ENCODE measurements at places on chromosomes 11 and 22.

- no peak for DNase-seq
Observed at GRCh38 chr11:36093548-36093947, 149.7 kb downstream of the LDLRAD3 start.

DNA sequence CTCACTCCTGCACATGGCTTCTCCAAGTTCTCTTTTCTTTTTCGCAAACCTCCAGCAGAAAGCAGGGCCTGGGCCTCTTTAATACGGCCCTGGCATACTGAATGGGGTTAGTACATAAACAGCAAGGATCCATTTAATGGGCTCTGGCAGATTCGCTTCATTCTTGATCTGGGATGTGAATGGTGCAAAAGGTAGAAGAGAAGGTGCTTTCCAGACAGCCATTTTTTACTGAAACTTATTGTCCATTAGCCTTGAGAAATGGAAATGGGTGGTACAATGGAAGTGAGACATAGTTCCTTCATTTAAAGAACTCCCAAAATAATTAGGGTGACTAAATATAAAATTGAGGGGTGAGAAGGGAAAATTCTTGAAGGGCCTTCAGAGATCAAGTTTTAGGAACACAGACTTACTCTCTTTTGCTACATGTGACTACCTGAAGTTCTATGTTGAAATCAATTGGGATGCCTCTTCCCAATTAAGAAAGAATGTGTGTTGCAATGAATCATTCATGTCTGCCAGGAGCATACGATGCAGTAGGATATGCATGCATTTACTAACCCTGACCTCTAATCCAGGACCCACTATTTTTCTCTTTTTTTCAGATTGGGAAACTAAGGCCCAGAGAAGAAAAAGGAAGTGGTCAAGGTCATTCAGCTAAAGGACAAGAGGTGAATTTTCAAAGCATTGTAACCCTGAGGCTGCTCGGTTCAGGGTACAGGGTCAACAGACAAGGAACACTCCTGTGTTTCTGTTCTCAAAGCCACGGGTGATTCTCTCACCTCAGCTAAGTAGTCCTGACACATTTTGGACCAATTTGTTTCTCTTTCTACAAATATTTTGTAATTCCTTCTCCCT, 144.1 kb downstream of the BBOX1 start:
- DNase-seq = no peak

DNA sequence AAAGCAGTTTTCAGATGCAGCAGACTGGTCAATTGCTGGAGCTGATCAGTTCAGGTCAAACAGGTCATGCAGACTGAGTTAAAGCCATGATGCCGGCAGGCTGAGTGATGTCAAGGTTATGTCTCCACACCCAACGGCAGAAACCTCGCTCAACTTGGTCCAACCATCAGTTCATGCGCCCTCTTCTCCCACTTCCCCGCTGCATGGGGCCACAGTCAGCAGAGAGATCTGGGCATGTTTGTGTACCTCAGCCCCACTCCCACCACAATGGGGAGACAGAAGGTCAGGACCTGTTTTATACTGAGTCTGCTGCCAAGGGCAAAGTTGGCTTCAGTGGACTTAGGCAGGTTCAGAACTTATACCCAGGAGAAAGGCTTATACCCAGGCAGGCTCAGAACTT, 118.7 kb downstream of the TRIM29 start:
- DNase-seq = no peak

DNA sequence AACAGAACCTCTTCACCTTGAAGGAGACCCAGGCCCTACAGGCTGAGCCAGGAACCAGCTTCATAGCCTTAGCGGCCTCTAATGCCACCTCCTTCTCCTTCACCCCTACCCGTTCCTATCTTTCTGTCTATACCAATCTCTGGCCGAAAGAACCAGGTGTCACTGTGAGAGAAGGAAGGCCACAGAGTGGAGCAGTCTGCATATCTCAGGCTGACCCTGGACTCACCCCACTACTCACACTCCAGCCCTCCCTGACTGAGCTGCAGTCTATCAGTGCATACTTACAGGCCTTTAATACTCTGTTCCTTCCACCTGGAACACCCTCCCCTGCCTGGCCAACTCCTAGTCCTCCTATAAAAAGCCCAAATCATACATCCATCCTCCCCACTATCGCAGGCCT, 32.7 kb downstream of the ARAP1 start:
- DNase-seq = no peak

GRCh38 chr22:46114518-46115387, 35.6 kb upstream of the PPARA start:
- no peak for DNase-seq

DNA sequence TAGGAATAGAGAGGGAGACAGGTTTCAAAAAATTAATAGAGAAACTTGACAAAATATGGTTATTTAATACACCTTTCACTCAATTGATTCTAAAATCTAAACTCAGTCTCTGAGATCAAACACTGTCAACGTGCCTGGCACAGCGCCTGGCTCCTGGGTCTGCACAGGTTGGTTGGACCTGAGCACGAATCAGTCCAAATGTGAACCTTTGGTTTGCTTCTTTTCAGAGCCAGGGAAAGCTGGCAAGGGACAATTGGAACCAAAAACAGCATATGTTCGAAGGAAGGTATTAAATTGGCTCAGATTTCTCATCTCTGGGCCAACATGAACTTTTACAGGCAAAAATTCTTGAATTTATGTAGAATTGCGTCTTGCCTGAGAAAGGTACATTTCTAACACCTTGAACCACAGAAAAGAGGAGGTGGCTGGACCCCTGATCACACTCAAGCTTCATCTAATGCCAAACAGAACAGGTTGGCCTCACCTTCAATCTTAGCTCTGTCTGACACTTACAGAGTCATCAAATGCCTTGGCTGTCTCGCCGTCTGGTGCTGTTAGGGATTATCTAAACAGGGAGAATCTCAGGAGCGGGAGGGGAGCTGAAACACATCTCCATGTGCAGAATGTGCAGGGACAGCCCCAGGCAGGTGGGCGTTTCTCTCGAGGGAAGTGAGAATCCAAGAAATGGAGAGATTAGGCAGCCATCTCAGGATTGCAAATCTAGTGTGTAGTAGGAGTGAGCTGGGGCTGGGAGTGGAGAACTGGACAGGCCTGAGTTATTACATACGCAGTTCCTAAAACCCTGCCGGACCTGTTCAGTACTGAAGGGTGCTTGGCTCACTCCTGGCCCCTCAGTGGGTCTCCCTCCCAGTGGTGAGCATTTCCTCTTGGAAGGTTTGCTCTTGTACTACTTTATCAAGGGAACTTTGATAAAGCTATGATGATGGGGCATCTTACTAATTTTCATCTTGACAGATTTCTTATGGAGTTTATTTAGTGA, 442.2 kb upstream of the B3GAT1 start:
- no peak for DNase-seq

DNA sequence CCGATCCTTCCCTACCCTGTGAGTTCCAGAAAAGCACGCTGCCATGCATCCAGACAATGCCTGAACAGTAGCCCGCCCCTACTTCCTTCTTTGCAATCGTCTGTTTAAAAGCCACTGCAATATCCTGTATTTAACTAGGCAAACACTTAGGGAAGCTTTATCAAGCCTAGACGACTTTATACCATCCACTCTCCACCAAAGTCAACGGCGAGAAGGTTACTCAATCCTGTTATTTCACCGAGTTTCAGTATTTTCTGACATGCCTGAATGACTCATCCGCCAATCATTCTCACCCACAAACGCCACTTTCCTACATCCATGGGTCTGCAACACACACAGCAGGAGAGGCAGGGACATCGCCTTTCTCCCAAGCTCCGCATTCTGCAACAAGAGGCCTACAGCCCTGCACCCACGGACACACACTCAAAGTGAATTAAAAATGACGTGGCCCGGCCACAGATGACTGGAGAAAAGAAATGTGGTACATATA, 9.3 kb downstream of the CELSR1 start:
- no peak for DNase-seq
